Kidney capillary endothelial cell (primary cell): ENCODE measurements at places on chromosomes 2 and 18.

GRCh38 chr2:11969774-11970173 lies 223.3 kb downstream of the LPIN1 start:
- no peak for DNase-seq

- no peak for DNase-seq
Measured at GRCh38 chr2:59959944-59960343, 593.5 kb downstream of the BCL11A start.

GRCh38 chr2:42274863-42275262 lies 86.2 kb downstream of the COX7A2L start:
- no peak for DNase-seq

DNA sequence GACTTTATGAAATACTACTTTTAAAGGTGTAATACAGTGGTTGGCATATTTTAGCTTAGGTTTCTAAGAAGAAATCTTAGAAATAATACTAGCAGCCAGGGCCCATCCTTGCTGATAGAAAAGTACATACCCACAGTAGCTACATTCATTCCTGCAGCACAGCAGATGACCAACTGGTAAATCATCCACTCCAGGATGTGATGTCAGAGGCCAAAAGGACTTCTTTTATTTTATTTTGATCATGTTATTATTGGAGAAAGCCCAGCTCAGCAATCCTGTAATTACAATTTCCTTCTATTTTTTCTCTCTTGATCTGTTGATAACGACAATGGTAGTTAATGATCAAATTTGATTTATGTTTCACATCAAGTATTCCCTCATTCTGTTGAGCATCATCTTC lies 18.0 kb upstream of the TTN start:
- peak; percentile 71 for DNase-seq

- DNase-seq, result no peak
Measured at GRCh38 chr2:191869178-191869577, 22.3 kb upstream of the CAVIN2 start.

GRCh38 chr18:49169037-49169521 lies 218.3 kb upstream of the SMAD7 start:
- DNase-seq, result no peak

GRCh38 chr2:36445185-36445866 lies 89.7 kb downstream of the CRIM1 start:
- no peak for DNase-seq

- no peak for DNase-seq
Measured at GRCh38 chr2:40200366-40200915, 251.4 kb downstream of the SLC8A1 start.

DNA sequence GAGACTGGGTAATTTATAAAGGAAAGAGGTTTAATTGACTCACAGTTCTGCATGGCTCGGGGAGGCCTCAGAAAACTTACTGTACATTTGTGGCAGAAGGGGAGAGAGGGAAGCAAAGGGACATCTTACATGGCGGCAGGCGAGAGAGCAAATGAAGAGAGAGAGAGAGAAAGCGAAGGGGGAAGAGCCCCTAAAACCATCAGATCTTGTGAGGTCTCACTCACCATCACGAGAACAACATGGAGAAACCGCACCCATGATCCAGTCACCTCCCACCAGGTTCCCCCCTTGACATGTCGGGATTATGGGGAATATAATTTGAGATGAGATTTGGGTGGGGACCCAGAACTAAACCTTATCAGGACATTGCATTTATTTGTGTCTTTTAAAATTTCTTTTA lies 75.9 kb downstream of the ACSL3 start:
- DNase-seq, result no peak

DNA sequence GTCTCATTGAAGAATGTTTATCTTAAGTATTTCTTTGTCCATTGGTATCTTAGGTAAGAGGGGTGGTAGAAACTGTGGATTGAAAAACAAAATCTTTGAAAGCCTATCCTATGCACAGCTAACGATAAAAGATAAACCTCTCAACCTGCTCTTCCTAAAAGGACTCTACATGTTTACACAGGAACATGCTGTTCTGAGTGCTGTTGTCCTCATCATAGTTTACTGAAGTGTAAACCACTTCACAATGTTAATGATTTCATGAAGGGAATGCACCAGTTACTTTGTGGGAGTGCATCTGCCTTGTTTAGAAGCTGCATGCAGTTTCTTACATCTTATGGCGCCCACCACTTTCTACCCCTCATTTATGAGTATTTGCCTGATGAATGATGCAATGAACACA lies 1.2 kb downstream of the ACMSD start:
- no peak for DNase-seq

DNA sequence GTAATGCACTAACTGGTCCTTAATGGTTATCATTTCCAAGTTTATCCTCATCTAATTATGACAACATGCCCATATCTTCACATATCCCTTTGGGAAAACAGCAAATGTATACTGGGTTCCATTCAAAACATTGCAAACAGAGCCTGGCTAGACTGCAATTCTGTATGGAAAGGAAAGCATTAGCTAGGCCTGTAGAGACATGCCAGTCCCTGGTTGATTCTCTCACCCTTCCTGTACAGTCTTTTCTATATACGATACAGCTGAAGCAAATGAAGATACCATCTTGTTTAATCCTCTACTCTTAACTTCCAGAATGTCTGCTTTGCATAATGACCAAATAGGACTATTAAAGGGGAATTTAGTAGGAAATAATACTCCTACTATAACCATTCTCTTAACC lies 294.4 kb upstream of the MC4R start:
- no peak for DNase-seq

- no peak for DNase-seq
Measured at GRCh38 chr2:137892739-137893138, 71.5 kb upstream of the HNMT start.

- DNase-seq, result no peak
Measured at GRCh38 chr2:119009110-119009509, 67.1 kb downstream of the MARCO start.

DNA sequence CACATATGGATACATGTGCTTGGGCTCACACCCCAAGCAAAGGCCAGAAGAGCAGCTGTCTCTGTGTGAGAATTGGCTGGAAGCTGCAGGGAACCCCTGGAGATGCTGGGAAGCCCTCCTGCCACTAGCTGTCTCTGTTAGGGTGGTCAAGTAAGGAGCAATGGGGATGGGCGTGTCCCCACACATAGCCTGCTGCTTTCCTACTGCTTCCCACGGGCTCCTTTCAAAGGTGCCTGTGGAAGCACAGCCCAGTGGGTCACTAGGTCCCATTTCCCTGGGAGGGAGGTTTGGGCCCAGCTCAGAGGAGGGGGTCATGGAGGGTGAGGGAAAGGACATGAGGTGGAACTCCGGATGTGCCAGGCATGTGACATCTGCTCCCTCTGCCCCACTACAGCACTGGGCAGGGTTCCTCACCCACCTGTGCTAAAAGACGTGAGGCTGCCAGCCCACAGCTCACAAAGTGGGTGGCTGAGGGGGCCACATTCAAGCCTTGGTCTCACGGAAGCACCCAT lies 24.4 kb upstream of the MAL start:
- DNase-seq, result no peak

- no peak for DNase-seq
Measured at GRCh38 chr2:2180446-2180845, 150.6 kb downstream of the MYT1L start.

DNA sequence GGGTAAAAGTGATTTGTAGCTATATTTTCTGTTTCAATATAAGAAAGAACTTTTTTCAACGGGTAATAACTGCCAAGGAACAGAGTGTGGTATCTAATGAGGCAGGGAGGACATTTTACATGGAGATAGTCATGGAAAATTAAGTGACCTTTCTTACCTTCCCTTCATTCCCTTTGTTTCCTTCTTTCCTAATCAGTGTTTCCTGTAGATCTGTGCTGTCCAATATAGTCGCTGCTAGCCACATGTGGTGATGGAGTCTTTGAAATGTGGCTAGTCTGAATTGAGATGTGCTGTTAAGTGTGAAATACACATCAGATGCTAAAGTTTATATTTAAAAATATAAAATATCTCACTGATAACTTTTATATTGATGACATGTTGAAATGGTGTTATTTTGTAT lies 81.8 kb downstream of the BABAM2 start:
- DNase-seq, result no peak

- DNase-seq, result no peak
Measured at GRCh38 chr18:74454279-74454751, 2.8 kb downstream of the DIPK1C start.

DNA sequence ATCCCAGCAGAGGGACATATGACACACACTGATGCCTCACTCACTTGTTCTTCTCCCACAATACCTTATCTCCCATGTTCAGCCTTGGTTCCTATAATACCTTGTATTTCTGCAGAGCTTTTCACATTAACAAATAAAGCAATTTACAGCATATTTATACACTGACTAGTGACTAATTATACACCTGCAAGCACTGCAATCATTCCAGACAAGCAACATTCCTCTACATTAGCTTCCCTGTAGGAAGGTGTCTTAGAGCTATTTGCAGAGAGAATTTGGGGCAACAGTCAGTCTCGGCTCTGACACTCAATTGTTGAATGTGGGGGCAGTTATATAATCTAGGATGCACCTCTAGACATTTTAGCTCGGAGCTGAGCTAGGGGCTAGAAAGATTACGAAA lies 9.5 kb upstream of the INSIG2 start:
- DNase-seq, result no peak

DNA sequence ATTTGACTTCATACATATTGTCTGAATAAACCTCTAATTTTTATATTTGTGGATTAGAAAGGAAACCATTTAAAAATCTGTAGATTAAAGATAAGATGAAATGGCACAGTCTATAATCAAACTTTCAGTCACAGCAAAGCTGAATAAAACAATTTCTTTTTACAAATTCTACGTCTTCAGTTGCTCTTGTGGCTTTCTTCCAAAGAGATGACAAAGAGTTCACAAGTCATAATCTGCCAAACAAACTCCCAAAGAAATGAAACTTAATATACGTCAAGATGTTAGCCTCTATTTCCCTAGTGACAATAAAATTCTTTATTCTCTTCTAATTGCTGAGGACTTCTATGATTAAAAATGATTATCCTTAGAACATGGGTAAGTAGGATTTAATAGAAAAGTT lies 66.3 kb downstream of the FIGN start:
- no peak for DNase-seq

- peak; percentile 41 for DNase-seq
Measured at GRCh38 chr18:961644-962355, 57.1 kb downstream of the ADCYAP1 start.

DNA sequence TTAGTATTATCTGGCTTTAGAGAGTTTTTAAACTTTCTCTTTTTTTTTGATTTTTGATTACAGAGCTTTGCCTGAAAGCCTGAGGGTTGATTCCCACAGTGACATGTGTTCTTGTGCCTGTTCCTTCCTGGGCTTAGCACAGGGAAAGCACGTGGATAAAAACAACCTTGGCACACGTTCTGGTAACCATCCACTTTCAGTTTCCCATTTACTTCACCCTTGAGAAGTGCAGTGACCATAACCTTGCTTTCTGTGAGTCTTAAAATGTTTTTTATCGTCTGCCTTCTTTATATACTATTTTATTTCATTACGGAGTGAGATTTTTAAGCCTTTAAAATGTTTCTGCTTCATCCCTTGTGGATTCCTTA lies 11.5 kb downstream of the CD226 start:
- no peak for DNase-seq

DNA sequence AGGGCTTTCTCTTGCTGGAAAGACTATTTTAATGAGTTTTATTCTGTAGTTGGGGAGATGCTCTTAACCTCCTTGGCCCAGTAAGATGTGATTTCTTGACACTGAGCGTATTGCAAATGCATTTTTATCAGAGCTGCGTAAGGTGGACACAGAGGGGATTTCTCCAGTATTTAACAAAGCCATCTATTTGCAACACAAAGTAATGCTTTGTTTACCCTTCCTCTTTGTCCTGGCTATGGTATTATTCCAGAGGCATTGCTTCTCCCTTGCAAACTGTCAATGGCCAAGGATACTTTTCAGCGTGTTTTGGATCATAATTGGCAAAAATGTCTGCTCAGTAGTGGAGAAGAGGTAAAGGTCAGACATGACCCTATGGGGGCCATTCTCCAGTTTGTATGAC lies 90.8 kb upstream of the PIK3C3 start:
- DNase-seq, result no peak

- DNase-seq, result no peak
Measured at GRCh38 chr2:174076975-174077374, 111.8 kb upstream of the SP3 start.

DNA sequence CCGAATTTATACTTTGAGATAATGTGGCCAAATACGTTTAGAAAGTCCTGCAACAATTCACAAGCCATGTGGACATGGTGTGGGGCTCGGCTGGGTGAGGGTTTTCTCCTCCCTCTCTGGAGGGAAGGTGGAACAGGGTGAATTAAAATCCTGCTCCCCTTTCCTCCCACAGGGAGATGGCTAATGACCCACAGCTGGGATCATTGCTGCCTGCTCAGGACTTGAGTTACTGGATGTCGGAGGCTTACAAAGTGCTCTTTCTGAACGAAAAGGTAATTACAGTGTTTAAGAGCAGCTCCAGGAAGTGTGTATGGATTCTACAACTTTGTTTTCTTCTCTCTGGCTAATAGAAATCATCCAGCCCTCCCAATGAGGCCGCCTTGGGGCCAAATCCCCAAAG lies 97.9 kb upstream of the ALKAL2 start:
- no peak for DNase-seq

DNA sequence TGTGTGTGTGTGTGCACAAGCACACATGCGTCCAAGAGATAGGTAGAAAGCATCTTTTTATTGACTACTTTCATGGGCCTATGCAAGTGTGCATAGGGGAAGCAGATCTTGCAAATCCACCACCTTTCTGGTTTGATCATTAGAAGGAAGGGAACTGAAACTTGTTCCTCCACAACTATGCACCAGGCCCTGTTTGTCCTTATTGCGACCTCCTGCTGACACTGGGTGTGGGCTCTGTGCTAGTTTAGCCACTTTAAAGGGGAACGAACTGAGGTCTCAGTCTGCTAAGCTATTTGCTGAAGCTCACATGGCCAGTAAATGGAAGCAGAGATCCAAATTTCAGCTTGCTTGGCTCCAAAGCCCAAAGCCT lies 32.1 kb upstream of the INSIG2 start:
- DNase-seq, result no peak

DNA sequence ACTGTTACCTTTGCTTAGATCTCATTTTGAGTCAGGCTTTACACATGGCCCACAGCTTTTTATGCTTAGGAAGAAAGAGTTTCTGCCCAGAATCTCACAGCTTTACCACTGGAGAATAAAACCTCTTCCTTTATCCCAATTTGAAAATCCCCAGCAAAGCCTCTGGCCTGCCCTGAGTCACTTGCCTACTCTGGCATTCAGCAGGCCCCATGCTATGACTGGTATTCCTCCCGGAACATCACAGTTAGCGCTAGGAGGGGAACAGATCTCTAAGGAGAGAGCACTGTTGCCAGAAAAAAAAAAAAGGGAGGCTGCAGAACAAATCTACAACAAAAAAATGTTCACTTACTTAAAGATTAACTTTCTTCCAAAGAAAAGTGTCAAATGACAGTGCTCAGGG lies 152.9 kb upstream of the DNMT3A start:
- no peak for DNase-seq
